Activated CD8-positive, alpha-beta T cell treated with anti-CD3 and anti-CD28 coated beads, Interleukin-2, amount 10 ng/mL, durations not matched to agents 7 days and 5 days (primary cell): ENCODE measurements at places on chromosomes 1 and 21.

DNA sequence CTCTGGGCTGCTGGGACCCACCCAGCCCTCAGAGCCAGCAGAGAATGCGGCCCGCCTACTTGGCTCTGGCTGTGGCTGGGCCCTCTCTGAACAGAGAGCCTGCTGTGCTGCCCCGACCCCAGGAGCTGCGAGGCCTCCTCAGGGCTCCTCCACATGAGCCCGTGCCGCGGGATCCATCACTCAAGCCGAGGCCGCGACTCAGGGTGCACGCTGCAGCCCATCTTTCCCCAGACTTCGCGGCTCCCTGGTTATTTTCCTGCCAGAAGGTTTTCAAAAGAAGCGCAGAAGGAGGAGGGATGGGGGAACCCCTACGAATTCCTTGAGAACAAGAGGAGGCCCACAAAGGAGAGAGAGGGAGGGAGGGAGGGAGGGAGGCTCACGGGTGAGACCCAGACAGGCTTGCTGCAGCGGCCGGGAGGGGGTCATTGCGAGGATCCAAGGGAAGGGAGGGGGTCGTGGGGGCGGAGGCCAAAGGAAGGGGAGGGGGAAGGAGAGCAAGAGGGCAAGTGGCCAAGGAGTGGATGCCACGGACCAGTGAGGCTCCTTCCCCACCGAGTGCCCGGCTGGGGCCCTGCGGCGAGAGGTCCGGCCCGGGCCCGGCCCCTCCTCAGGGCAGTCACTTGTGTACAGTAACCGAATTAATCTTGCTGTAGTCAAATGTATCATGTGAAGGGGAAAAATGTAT, 146.8 kb downstream of the CASZ1 start:
- no peaks in the 10 kb centered on the region for H3K36me3 ChIP-seq
- H3K27ac ChIP-seq = no peak overlapping the region
- DNase-seq = no peak

GRCh38 chr1:173414539-173415226, 62.5 kb upstream of the PRDX6 start:
- H3K4me3 ChIP-seq = no peak overlapping the region
- H3K27me3 ChIP-seq = no peaks in the 10 kb centered on the region

GRCh38 chr1:161072751-161073449, 3.2 kb upstream of the ARHGAP30 start:
- H3K27me3 ChIP-seq = no peaks in the 10 kb centered on the region
- no peak overlapping the region for H3K4me3 ChIP-seq
- H3K36me3 ChIP-seq = peaks cover 16% of the 10 kb centered on the region
- no peak for DNase-seq
- peak overlapping the region; percentile 58 for H3K27ac ChIP-seq

DNA sequence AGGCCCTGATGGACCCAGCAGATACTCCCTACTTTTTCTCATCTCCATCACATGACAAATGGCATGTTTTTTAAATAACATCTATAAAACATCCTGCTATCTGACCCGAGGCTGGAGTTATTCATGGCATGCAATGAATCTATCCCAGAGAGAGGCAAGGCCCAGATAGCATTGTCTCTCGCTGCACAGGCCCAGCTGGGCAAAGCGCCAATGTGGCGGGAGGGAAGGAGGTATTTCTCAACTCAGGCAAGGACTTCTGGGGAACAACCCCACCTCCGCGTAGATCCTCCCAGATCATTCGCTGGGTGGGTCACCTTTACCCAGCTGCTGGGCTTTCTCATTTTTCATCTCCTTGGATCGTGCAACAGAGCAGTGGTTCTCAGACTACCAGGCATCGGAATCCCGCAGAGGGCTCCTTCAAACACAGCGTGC, 59.8 kb downstream of the ERG start:
- H3K27ac ChIP-seq = no peak overlapping the region
- DNase-seq = no peak
- no peaks in the 10 kb centered on the region for H3K36me3 ChIP-seq
- no peak overlapping the region for H3K4me3 ChIP-seq
- no peaks in the 10 kb centered on the region for H3K27me3 ChIP-seq
- no peaks in the 10 kb centered on the region for H3K4me1 ChIP-seq

GRCh38 chr1:223249854-223250631, 107.0 kb upstream of the TLR5 start:
- peaks cover 23% of the 10 kb centered on the region for H3K4me1 ChIP-seq
- no peak overlapping the region for H3K27ac ChIP-seq
- H3K36me3 ChIP-seq = no peaks in the 10 kb centered on the region
- no peak overlapping the region for H3K4me3 ChIP-seq
- H3K27me3 ChIP-seq = peaks cover 6% of the 10 kb centered on the region
- DNase-seq = no peak

- no peak for DNase-seq
- H3K4me3 ChIP-seq = no peak overlapping the region
- peaks cover 70% of the 10 kb centered on the region for H3K36me3 ChIP-seq
- H3K4me1 ChIP-seq = peaks cover 81% of the 10 kb centered on the region
These were observed 8.9 kb downstream of the TAGLN2 start for GRCh38 chr1:159916242-159917051.

GRCh38 chr1:29120947-29121485, 2.7 kb downstream of the TMEM200B start:
- H3K27me3 ChIP-seq = peaks cover 17% of the 10 kb centered on the region
- no peak overlapping the region for H3K27ac ChIP-seq
- H3K36me3 ChIP-seq = peaks cover 15% of the 10 kb centered on the region

- H3K36me3 ChIP-seq = peaks cover 95% of the 10 kb centered on the region
- no peak overlapping the region for H3K4me3 ChIP-seq
- no peak for DNase-seq
- H3K27me3 ChIP-seq = no peaks in the 10 kb centered on the region
- peaks cover 71% of the 10 kb centered on the region for H3K4me1 ChIP-seq
- no peak overlapping the region for H3K27ac ChIP-seq
These were observed 9.7 kb downstream of the MX1 start for GRCh38 chr21:41435706-41436105.

GRCh38 chr1:17878837-17879236, 123.7 kb downstream of the ACTL8 start:
- no peaks in the 10 kb centered on the region for H3K4me1 ChIP-seq
- H3K36me3 ChIP-seq = no peaks in the 10 kb centered on the region
- no peaks in the 10 kb centered on the region for H3K27me3 ChIP-seq
- no peak overlapping the region for H3K27ac ChIP-seq
- no peak overlapping the region for H3K4me3 ChIP-seq
- DNase-seq = no peak

- peaks cover 51% of the 10 kb centered on the region for H3K4me1 ChIP-seq
- peaks cover 41% of the 10 kb centered on the region for H3K36me3 ChIP-seq
- H3K27me3 ChIP-seq = no peaks in the 10 kb centered on the region
These were observed 1.8 kb downstream of the TRIM46 start for GRCh38 chr1:155175281-155175926.

GRCh38 chr1:58864654-58865053, 80.8 kb upstream of the JUN start:
- H3K4me1 ChIP-seq = peaks cover 3% of the 10 kb centered on the region
- H3K4me3 ChIP-seq = no peak overlapping the region
- H3K27ac ChIP-seq = no peak overlapping the region
- no peak for DNase-seq
- H3K27me3 ChIP-seq = no peaks in the 10 kb centered on the region

DNA sequence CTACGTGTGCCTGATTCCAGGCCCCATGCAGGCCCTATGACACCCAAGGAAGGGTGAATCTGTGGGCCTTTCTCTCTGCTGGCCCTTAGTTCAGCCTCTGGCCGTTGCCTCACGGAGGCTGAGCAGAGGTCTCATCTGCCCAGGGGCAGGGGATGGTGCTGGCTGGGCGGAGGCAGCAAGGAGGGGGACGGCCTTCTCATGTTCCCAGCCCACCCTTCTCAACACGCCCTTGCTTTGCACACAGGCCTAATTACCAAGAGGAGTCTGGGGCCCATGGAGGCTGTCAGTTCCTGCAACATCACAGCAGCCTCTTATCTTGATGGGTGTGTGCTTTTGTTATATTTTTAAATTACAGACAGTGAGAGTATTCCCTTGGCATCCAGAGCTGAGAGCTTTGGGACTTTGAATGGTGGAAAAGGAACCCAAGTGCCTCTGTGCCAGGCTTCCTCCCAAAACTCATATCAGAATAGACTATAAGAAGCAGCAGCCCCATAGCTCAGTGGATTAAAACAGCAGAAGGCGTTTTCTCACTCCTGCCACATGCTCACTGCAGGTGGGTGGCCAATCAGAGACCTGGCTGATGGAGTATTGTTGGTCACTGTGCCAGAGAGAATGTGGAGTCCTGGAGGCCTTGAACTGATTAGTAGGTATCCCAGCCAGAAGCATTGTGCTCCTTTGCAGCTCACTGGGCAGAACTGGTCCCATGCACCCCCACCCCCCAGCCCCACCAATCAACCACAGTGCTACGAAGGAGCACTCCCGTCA, 164.9 kb downstream of the CAMTA1 start:
- no peak for DNase-seq
- H3K4me3 ChIP-seq = no peak overlapping the region
- H3K36me3 ChIP-seq = no peaks in the 10 kb centered on the region
- H3K27ac ChIP-seq = no peak overlapping the region

DNA sequence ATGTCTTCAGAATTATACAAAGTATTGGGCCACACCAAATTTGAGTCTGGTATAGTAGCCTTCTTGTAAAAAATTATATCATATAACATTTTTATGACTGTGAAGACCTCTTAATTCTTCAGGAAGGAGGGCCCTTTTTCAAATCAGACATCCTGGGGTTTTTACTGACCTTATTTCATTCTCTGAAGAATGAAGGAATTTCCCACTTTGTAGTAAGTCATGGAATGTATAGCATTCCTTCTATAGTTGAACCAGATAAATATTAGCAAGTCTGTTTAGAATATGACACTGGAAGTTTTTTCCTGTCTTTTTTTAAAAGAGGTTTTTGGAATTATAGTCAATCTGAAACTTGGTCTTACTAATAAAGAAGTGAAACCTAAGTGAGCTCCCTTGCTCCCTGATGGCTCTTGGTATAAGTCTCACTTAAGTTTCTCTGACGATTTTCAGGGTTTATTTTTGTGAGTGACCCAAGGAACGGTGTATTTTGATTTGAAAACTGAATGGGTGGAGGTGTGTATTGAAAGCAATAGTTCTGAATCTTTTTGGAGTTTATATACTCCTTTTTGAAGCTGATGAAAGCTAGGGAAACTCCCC, 23.7 kb downstream of the SNX27 start:
- no peak overlapping the region for H3K27ac ChIP-seq
- no peak overlapping the region for H3K4me3 ChIP-seq

DNA sequence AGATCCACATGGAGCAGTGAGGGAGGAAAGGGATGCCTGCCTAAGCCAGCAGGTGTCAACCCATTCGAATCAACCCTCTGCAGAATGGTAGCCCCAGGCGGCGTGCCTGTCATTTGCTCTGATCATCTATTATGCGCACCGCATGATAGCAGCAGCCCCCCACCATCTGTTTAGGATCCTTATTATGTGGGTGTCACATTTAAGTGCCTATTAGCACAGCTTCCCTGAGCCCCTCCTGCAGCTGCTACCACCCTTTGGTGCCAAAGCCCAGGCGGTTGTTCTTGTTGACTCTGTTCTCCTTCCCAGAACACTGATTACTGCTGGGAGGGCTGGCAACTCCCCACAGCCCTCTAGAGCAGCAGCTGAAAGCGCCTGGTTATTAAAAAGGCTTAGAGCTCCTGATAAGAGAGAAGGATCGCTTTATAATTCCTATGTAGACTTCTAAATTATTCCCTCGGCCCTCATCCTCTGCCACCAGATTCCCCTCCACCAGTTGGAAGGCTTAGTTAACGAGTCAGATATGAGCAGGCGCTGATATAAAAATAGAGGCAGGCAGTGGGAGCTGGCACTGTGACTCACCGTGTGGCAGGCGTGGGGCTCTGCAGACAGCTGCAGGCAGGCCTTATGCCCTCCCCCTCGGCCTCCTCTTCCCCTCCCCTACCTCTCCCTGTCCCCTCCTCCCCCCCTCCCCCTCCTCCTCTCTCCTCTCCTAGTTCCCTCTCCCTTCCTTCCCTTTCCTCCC, 23.0 kb downstream of the ACTA1 start:
- H3K27me3 ChIP-seq = peaks cover 54% of the 10 kb centered on the region
- peak; percentile 42 for DNase-seq
- peak overlapping the region; percentile 62 for H3K27ac ChIP-seq
- peaks cover 29% of the 10 kb centered on the region for H3K4me1 ChIP-seq
- H3K4me3 ChIP-seq = peak overlapping the region; percentile 47
- H3K36me3 ChIP-seq = no peaks in the 10 kb centered on the region

GRCh38 chr1:117646007-117646811, 40.4 kb downstream of the TENT5C start:
- no peak overlapping the region for H3K4me3 ChIP-seq
- peaks cover 29% of the 10 kb centered on the region for H3K4me1 ChIP-seq
- no peaks in the 10 kb centered on the region for H3K36me3 ChIP-seq
- H3K27ac ChIP-seq = no peak overlapping the region
- H3K27me3 ChIP-seq = peaks cover 26% of the 10 kb centered on the region
- no peak for DNase-seq

- DNase-seq = peak; percentile 42
- no peak overlapping the region for H3K27ac ChIP-seq
- no peaks in the 10 kb centered on the region for H3K27me3 ChIP-seq
- H3K4me1 ChIP-seq = no peaks in the 10 kb centered on the region
- no peak overlapping the region for H3K4me3 ChIP-seq
These were observed 126.0 kb upstream of the TMEM51 start for GRCh38 chr1:15027515-15027986.

- H3K36me3 ChIP-seq = peaks cover 6% of the 10 kb centered on the region
- H3K27me3 ChIP-seq = peaks cover 5% of the 10 kb centered on the region
- no peak overlapping the region for H3K27ac ChIP-seq
- H3K4me1 ChIP-seq = peaks cover 37% of the 10 kb centered on the region
- DNase-seq = no peak
These were observed 60.1 kb downstream of the PTP4A2 start for GRCh38 chr1:31878058-31878457.

- DNase-seq = peak; percentile 50
- H3K27me3 ChIP-seq = no peaks in the 10 kb centered on the region
- H3K4me3 ChIP-seq = no peak overlapping the region
- H3K36me3 ChIP-seq = no peaks in the 10 kb centered on the region
- H3K27ac ChIP-seq = no peak overlapping the region
These were observed 34.0 kb downstream of the ST6GALNAC5 start for GRCh38 chr1:76901158-76901767.

DNA sequence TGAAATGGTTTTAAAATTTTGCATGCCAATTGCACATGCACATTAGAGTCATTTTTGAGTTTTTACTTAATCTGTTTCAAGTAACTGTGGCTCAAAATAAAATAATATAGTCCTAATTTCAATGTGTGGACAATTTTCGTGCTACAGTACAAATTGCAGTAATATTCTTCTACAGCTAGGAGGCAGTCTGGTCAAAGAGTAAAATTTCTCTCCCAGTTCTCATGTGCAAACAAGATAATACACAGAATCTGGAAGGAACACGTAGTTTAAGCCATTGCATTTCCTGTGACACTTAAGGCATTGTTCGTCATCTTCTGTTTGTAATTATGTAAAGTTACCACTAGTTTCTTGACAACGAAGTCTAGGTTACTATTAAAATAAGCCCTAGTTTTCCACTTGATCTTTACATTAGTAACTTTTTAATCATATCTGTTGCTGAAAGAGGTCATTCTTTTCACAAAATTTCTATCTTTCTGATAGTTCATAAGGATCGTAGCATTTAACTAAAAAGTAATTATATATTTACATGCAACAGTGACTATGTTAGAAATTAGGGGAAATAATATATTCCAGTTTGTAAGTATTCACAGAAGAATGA, 28.9 kb downstream of the ODR4 start:
- peaks cover 2% of the 10 kb centered on the region for H3K4me1 ChIP-seq
- no peak overlapping the region for H3K27ac ChIP-seq
- no peak for DNase-seq
